ENCODE measurements at places on chromosomes 1 and 21.

DNA sequence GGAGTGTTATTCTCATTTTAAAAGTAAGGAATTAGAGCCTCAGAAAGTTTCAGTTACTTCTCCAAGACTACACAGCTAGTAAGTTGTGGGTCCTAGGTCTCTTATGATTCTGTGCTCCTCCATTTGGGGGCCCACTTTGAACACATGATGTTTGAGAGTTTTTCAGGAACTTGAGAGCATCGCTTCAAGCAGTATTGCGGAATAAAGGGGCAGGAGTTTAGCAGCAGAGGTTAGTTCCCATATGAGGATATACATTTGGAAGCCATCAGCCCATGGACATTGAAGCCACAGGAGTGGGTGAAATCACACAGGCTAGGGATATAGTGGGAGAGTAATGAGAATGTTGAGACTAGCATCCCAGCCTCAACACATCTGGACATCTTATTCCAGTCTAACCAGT is 143.2 kb downstream of the RASAL2 start:
- no peak for DNase-seq

GRCh38 chr21:17607684-17608083 is 5.0 kb downstream of the BTG3 start:
- no peak for DNase-seq

DNA sequence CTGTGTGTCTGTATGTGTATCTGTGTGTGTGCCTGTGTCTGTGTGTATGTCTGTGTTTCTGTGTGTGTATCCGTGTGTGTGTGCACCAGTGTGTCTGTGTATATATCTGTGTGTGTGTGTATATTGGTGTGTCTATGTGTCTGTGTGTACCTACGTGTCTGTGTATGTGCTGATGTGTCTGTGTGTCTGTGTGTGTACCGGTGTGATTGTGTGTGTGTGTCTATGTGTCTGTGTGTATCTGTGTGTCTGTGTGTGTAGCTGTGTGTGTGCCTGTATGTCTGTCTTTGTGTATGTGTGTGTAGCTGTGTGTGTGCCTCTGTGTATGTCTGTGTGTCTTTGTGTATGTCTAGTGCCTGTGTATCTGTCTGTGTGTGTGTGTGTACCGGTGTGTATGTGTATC is 32.0 kb downstream of the CAMK2N1 start:
- no peak for DNase-seq

- peak; percentile 45 for DNase-seq
Observed at GRCh38 chr1:162020150-162020549, 3.5 kb downstream of the OLFML2B start.

Measured in RPMI7951 (cell line).